Stimulated activated CD8-positive, alpha-beta memory T cell treated with anti-CD3 and anti-CD28 coated beads, Interleukin-15, amount 100 ng/mL, for 1 hour (primary cell): ENCODE measurements at places on chromosomes 12 and 14.

GRCh38 chr12:101051901-101052550, 158.0 kb downstream of the SLC5A8 start:
- DNase-seq = no peak

GRCh38 chr12:41184864-41185263, 3.3 kb upstream of the PDZRN4 start:
- no peak for DNase-seq

- no peak for DNase-seq
These were observed 48.3 kb downstream of the NFKBIA start for GRCh38 chr14:35355981-35356841.

DNA sequence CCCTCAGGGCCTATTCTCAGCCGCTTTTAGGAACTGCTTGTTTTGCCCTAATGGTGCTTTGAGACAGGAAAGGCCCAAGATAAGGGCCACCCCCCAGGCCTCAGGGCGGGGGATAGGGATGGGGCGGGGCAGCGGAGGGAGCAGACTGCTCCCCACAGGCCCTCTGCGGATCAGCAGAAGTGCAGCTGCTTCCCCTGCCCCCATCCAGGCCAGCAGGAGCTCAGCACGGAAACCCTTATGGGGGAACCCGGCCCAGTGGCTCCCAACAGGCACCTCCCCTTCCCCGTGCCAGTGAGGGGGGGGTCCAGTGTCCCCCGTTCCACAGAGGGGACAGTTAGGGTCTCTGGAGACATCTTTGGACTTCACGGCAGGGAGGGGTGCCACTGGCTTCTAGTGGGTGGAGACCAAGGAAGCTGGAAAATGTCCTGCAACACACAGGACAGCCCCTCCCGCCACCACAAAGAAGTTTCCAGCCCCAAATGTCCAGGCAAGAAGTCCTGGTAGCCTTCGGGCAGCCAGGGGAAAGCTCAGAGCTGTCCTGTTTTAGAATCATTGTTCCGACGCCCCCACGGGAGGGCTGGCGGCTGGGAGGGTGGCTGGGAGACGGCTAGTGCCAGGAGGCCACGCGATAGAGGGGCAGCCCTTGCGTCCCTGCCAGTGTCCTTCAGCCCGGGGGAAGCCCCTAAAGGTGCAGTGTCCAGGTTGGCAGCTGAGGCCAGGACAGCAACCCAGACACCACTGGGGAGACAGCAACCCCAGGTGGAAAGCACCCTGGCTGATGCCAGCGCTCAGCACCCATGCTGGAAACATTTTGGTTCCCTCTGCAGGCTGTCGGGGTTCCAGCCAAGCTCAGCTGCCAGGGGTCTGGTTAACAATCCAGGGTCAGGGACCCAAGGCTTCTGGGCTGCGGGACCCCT, 10.4 kb upstream of the GPR132 start:
- no peak for DNase-seq

DNA sequence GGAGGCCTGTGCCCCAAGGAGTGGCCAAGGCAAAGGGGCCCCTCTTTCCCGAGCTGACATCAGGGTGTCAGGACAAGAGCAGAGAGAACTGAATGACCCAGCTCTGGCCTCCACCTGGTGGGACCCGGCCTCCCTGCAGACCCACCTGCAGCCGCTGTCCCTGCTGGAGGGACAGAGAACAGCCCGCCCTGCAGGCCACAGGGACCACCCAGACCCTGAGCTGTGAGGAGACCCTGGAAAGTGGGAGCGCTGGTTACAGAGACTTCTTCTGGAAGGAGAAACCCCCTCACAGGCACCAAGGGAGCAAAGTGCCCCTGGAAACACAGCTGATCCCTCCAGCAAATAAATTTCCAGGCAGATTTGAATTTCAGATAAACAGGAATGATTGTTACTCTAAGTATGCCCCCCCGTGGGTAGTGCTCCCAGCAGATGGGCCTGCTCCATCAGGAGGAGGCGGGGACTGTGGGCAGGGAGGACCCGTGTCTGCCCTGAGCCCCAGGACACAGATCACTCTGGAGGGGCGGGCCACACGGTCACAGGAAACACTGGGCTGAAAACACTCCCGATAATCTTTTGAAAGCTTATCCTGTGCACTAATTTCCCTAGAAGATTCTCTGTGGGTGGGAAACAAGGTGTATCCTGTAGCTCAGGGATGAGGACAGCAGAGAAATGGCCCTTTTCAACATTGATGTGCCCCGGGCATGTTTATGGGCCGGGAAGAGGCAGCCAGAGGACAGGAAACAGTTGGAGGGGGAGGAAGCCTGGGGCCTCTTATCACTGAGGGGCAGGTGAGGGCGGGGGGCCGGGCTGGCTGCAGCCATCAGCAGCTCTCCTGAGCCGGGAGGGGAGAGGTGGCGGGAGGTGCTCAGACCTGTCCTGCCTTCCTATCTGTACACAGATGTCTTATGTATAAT, 276.0 kb downstream of the ADGRD1 start:
- no peak for DNase-seq

DNA sequence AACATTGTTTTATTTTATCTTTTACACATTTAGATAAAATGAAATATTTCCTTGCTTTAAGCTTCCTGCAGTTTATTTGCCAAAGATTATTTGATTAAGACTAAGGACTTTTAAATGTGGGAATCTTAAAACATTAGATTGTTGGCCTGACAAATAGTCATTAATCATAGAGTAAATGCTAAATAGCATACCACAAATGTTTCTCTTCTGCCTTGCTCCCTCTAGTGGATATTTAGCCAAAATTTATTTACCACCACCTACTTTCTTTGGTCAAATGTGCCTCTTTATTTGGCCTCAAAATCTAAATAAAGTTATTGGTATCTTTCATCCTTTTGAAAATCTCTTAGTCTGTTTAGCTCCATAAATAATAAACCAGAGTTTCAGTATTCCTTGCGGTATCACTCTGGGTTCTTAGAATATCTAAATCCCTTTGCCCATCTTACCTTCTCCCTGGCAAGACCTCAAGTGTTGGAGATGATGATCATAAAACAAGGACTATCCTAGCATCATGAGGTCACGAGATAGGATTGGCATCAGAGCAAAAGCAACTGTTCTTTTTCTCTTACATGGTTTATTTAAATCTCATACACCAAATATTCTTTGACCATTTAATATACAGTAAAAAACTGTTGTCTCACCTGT, 150.6 kb upstream of the AEBP2 start:
- DNase-seq = no peak

GRCh38 chr12:56581418-56582145, 48.5 kb downstream of the BAZ2A start:
- DNase-seq = no peak

GRCh38 chr14:20606190-20606901, 15.2 kb upstream of the RNASE12 start:
- DNase-seq = no peak

GRCh38 chr12:105804591-105805265, 334.0 kb downstream of the NUAK1 start:
- DNase-seq = no peak

- no peak for DNase-seq
These were observed 21.5 kb upstream of the OAS1 start for GRCh38 chr12:112885236-112885635.

DNA sequence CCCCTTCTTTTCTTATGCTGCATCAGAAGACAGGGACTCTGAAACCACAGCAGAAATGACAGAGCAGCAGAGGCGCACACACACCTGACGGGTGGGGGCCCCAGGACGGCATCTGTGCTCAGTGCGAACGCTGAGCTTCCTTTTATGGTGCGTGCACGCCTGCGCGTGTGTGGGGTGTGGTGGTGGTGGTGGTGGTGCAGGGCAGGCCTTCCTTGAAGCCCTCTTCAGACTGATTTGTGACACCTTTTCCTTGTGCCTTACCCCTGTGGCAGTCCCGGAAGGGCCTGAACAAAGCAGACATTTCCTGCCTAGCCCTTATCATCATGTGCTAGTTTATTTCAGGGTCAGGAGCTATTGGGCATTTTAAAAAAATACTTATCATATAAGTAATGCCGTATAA, 75.7 kb downstream of the TSPAN9 start:
- DNase-seq = no peak

GRCh38 chr12:9649532-9649940, 20.0 kb upstream of the CLEC2D start:
- no peak for DNase-seq

DNA sequence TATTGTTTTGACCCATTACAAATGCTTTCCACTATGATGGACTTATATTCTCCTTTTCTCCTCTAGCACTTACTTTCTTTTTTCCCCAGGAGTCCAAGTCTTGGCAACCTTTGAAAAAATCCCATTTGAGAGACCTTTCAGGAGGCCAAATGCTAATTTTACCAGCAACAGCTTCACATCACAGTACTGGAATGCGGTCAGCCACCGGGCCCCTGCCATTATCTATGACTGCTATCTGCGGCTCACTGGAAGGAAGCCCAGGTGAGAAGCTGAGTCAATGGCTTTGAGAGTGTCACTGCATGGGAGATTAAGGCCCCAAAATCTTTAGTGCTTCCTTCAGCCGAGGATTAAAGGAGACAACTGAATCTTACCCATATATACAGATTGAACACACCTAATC, 64.2 kb downstream of the ERGIC2 start:
- DNase-seq = no peak

DNA sequence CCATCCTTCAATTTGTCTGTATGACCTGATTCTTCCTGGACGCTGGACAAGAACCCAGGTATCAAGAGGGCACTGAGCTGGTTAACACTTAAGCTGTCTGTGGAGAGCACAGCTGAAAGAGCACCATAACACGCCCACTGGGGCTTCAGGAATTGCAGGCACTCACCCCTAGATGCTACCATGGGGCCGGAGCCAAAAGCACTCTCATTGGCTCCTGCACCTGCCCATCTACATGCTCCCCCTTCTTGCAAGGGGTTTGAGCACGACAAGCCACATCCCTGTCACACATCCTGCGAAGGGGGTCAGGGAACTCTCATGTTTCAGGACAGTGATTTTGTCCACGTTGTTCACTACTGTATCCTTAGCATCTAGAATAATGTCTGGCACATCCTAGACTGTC, 35.1 kb upstream of the TBC1D15 start:
- DNase-seq = no peak

- DNase-seq = no peak
These were observed at the start of gene ARHGEF40 for GRCh38 chr14:21070083-21070609. ARHGEF40 (plus strand) TSS chr14:21070304; CDS start chr14:21070397, 93 bp downstream.

DNA sequence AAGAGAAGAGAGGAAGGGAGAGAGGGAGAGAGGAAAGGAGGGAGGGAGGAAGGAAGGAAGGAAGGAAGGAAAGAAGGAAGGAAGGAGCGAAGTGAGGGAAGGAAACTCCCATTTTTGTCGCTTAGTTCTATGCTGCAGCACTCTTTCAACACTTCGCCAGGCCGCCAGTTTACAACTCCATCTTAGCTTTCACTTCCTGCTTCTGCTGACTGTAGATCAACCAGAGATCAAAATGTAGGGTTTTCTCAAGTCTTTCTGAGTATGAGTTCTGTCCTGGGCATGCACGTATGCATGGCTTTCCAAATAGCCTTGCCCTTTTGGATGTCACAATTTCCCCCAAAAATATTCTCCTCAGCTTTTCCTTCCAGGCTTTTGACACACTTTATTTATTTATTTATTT, 723.4 kb downstream of the TRHDE start:
- no peak for DNase-seq

GRCh38 chr12:23084236-23084995, 459.4 kb downstream of the ETNK1 start:
- no peak for DNase-seq

DNA sequence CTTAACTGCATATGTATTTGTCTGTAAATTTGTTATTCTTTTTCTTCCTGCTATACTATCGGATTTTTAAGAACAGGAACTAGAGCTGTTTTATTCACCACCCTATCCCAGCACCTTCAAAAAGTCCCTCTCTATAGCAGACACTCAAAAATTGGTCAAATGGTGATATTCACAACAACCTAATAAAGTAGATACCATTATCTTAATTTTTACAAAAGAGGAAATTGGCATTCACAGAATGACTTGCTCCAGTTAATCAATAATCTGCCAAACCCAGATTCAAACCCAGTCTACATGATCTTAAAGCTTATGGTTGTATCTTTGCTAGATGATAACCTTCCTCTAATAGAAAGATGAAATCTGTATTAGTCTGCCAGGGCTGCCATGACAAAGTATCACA, 426.6 kb downstream of the EGLN3 start:
- no peak for DNase-seq

GRCh38 chr12:76312315-76312714, 35.9 kb downstream of the BBS10 start:
- no peak for DNase-seq

- no peak for DNase-seq
These were observed 24.3 kb downstream of the ANG start for GRCh38 chr14:20712904-20713303.

DNA sequence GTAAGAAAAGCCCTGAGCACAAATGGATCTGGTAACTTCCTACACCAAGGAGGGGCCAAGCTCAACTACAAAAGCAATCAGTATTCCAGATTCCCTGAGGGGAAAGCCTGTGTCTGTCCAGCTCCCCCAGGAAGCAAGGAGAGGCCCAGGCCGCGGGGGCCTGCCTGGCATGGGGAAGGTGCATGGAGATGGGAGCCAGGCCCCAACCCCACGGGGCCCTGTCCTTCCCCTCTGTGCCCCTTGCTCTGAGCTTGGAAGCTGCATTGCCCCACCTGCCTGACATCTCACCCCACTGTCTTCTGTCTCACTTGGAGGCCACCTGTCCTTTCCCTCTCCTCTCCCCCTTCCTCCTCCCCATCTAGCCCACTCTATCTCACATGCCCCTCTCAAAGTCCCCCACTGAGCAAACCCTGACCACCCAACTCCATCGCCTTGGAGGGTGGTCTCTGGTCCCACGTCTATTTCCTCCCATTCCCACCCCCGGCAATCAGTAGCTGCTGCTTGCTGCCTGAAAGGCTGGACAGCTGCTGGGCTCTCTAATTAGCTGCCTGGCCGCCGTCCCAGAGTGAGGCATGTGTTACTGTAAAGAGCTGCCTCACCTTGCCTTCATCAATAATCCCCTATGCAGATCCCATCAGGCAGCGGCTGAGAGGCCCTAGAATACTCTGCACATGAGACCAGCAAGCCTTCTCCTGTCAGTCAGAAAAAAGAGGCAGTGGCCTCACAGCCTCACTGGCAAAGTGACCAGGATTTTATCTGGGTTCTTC, 3.4 kb upstream of the TMEM229B start:
- DNase-seq = no peak

- DNase-seq = no peak
These were observed 398.3 kb downstream of the RAD51B start for GRCh38 chr14:68217791-68218340.

- no peak for DNase-seq
These were observed 39.5 kb upstream of the NT5DC3 start for GRCh38 chr12:103880299-103881142.
